ENCODE measurements at places on chromosomes 1 and 21.

DNA sequence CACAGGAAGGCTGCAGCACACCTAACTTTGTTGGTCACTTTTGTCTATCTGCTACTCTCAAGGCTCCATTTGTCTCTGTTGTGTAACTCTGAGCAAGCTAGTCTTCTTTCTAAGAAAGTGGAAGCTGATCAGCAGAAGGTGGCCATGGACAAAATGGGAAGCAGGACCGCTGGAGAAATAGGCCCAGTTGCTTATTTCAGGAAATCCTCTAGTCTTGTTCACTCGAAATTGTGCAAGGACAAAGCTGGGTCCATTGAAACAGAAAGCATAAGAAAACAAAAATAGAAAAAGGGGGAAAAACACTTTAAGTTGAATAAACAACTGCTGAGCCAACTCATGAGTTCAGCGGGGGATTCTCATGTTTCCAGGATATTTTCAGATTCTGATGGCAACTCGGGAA lies 150.1 kb downstream of the PBX1 start:
- DNase-seq = no peak

GRCh38 chr21:28455253-28455600 lies 537.5 kb downstream of the LTN1 start:
- DNase-seq = no peak

- DNase-seq = no peak
These were observed 2.0 kb upstream of the FAM131C start for GRCh38 chr1:16075337-16076030.

DNA sequence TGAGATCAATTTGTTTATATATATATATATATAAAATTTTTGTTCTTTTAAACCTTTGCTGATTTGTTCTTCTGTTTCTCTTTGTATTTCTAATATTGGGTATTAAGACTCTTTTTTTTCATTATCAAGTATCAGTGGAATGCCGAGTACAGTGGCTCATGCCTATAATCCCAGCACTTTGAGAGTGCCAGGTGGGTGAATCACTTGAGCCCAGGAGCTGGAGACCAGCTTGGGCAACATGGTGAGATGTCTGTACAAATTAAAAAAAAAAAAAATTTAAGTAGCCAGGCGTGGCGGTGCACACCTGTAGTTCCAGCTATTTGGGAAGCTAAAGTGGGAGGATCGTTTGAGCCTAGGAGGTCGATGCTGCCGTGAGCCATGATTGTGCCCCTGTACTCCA lies 67.1 kb downstream of the MAST2 start:
- DNase-seq = no peak

DNA sequence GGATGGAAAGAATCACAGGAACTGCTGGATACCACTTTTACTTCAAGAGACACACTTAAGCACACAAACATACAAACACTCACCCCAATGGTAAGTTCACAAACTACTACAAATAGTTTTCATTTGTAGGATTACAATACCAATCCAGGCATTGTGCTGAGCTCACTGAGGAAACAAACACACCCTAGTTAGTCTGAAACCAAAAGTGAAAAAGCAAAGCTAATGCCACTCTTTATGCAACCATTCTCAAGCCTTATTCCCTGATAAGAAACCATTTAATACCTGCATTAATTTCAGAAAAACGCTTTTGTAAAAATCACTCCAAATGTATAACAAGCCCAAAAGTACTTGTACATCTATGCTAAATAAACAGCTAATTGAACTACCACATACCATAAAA lies 38.3 kb downstream of the RNF115 start:
- DNase-seq = no peak

DNA sequence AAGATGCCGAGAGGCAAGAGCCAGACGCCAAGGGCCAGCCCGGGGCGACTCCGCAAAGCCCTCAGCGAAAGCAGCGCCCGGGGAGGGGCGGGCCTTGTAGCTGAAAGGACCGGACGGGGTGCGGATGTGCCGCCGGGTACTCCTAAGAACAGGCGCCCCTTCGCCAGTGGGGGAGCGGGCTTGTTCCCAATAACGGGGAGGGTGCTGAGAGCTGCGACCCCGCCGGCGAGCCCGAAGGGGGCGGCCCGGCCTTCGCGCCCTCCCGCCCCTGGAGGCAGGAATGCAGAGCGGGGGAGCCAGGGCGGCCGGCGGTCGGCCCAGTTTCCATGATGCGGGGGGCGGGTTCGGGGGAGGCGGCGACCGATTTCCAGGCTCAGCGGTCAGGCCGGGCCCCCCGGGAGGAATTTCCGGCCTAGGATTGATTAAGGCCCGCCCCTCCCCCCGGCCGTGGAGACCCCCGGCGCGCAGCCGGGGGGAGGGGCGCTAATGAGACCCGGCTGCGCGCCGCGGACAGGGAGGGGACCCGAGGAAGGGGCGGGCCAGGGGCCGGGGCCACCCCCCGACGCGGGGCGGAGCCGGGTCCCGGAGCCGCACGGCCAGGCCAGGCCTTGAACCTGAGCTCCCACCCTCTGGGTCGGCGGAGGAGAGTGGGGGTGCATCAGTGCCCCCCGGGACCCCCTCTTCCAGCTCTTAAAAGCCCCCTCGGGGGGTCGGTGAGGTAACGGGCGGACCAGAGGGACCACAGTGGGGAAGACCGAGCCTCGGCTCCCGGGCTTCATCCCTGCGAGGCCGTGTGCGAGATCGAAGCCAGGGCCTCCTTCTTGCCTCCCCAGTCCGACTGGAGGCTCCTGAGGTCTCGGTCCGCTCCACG lies 898 bp upstream of the TMEM200B start:
- DNase-seq = no peak

DNA sequence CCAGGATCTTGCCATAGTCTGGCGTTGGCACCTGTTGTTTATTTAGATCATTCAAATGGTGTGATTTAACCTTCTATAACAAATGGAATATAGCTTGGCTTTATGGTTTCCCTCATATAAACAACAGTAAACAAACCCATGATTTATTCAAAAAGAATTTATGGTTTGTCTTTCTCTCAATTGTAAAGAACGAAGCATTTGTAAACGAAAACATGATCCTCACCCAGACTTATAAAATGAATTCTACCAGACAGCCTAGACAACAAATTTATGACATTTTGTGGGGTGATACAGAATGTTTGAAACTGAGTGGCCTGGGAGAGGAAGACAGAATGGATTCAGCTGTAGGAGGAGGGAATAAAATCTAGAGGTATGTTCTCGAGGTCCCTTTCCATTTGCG lies 66.1 kb upstream of the PTGFR start:
- no peak for DNase-seq

- no peak for DNase-seq
These were observed 11.2 kb upstream of the VPS45 start for GRCh38 chr1:150056407-150056806.

DNA sequence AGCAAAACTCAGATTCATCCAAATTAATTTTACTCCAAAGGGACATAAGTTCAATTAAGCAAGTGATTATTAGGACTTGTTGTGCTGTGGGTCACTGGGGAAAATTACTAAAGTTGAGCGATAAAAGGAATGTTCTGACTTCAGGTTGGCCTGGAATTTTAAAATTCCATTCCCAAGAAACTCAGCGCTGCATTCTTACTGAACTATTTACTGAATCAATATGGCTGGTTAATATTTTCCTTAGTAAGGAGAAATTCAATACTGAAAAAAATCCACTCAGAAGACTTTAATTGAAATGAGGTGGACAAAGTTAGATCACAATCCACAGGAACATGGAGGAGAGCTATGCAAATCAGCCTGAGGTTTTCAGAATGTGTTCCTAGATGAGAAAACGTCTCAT lies 578.9 kb upstream of the NR5A2 start:
- DNase-seq = no peak

DNA sequence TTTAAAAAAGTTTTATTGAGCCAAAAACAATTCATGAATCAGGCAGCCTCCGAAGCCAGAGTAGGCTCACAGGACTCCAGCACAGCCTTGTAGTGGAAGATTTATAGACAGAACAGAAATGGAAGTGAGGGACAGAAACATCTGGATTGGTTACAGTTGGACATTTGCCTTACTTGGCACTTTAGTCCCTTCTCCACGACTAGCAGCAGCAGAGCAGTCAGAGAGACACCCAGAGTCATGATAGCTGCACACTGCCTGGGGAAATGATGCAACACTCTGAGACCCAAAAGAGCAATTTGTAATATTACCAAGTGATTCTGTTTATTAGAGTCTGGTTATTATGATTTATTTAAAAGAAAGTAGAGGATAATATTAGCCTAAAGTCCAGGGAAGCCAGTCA lies 72.2 kb upstream of the KRTAP11-1 start:
- DNase-seq = no peak

DNA sequence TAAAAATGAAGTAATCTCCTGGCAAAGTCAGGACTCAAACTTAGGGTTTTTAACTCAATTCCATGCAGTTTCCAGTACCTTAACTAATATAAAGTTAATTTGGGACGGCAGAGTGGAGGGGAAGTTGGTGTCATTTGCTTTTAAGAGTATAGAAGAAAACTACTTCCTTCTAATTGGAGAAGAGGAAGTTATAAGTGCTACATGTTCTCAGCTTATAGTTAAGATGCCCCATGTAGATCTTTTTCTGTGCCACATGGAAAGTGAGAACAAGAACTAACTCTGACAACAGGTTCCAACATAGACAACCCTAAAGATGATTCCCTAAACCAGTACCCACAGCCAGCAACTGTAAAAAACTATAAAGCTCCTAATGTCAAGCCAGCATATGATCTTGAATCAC lies 11.5 kb downstream of the RRAGC start:
- DNase-seq = no peak

- no peak for DNase-seq
These were observed 340.4 kb downstream of the USP25 start for GRCh38 chr21:16070207-16070651.

DNA sequence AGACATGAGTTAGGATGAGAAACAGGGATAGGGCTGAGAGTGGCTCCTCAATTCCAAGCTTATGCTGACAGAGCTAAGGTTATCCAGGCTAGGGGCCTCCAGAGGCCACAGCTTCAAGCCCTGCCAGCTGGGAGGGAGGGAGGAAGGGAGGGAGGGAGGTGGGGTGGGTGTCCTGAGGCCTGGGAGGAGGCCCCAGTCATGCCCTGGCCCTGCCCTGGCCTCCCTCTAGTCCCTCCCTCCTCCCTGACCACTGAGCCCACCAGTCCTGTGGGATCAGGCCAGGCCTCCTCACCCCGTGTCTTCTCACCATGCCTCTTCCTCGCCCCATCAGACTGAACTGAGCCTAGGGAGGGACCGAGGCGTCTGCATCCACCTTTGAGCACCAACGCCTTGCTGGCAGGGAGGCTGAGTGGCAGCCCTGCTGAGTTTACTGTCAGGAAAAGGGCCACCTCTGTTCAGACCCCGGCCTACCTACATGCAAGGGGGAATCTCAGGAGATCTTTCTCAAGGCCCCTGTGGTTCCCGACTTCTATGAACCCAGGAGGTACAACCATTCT lies 116.1 kb downstream of the NPHP4 start:
- DNase-seq = no peak

GRCh38 chr1:181674617-181675016 lies 191.3 kb downstream of the CACNA1E start:
- DNase-seq = no peak

DNA sequence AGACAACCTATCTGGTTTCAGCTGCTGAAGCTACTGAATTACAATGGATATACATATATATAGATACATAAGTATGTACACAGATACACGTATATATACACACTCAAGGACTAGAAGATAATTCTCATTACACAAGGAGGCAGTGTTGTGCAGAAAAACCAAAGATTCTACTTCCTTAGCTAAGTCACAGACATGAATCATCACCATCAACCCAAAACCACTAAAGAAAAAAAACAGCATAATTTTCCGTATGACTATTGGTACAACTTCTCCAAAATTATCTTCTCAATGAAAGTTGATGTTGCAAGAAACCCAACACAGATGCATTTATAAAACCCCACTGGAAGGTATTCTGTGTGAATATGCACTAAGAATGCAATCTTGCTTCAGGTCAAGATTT lies 36.8 kb upstream of the RPF1 start:
- peak; percentile 41 for DNase-seq

DNA sequence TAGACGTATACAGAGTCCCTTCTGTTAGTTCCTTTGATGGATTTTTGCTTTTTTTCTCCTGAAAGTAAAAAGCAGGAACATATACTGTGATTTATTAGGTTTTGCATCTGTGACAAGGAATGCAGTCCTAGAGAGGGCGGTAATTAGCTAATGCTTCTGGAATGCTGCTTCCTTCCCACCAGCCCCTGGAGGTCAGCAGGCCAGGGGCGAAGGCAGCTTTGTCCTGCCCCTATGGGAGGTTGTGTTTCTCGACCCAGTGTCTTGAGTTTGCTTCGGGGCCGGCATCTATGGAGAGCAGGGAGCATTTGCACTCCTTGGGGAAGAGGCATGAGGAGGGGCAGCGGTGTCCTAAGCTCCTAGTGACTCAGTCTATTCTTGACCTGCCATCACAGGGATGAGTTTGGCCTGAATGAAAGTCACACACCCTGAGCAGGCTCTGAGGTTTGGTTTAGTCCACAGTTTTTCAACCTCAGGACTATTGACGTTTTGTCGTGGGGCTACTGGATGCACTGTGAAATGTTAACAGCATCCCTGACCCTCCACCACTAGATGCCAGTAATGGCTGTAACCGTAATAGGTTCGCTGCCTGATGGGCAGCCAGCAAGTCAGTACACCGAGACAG lies 85.0 kb upstream of the KCNJ15 start:
- no peak for DNase-seq

DNA sequence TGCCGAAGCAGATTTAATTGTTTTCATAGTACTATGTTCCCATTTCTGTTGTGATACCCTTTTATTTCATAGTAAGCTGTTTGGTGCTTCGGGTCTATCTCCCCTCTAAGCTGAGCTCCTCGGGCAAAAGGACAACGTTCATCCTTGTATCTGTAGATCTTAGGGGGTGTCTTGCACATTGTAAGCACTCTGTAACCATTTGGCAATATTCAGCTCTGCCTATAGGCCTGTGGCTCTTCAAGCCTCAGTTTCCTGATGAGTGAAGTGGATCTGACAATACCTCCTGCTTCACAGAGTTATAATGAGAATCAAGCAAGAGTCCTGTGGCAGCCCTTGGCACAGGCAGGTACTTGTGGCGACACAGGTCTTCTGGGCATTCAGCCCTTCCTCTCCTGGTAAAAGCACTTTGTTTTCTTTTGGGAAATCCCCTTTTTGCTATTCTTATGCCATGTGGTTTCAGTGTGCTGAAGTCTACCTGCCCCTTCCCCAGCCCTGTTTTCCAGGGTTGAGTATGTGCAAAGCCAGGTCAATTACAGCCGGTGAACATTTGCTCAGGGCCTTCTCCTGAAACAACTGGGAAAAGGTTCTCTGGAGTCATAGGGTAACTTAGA lies 8.5 kb upstream of the EXO1 start:
- no peak for DNase-seq

DNA sequence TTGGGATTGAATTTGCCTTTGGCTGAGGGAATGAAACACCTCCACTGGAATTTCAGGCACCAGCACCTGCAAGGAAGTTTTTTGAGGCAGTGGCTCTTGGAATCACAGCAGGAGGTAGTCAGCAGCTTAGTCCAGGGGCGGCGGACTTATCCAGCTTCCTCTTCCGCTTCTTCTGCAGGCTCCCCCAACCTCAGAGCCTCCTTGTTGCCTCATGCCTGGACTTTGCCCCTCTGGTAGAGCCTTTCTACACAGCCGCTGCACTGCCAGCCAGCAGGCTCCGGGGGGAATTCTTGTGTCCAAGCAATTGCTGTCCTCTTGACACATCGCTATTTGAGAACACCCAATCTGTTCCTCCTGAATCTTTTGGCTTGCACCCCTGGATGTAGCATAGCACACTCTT lies 4.4 kb upstream of the RHEX start:
- no peak for DNase-seq

GRCh38 chr1:160569806-160570205 lies 9.5 kb downstream of the CD84 start:
- DNase-seq = no peak

GRCh38 chr21:14949603-14950002 lies 115.2 kb downstream of the NRIP1 start:
- no peak for DNase-seq
